ENCODE measurements at places on chromosomes 11 and 22. TPM values are rescaled to one million over a fixed set of nuclear protein-coding genes. Genes with fewer than 3 reads are reported as not detected.

DNA sequence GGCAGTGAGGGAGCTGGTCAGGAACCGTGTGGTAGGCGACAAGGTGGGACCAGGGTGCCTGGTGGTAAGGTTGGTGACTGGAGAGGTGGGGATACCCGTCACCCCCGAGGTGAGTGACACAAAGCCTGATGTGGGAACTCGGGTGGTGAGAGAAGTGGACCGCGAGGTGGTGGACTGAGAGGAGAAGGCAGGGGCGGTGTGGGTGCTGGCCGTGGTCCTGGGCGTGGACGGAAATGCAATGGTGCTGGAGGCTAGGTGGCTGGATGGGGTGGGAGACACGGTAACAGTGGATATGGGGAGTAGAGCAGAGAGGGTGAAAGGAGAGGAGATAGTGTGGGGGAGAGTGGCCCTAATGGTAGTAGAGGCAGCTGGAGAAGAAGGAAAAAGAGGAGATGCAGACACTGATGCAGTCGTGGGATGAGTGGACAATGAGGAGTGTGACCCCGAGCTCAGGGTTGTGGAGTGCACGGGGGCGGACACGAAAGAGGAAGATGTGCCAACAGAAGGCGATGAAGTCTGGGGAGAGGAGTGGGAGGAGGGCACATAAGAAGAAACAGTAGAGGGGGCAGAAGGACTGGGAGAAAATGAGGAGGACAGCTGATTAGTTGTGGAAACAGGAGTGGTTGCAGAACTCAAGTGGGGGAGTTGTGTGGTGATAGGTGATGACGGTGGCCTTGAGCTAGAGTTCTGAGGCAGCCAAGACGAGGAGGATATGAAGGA lies 20.5 kb downstream of the MUC6 start:
- H3K4me3 ChIP-seq, result no peak overlapping the region
- peaks cover 16% of the 10 kb centered on the region for H3K36me3 ChIP-seq
- no peak overlapping the region for H3K27ac ChIP-seq
- H3K27me3 ChIP-seq, result no peaks in the 10 kb centered on the region

DNA sequence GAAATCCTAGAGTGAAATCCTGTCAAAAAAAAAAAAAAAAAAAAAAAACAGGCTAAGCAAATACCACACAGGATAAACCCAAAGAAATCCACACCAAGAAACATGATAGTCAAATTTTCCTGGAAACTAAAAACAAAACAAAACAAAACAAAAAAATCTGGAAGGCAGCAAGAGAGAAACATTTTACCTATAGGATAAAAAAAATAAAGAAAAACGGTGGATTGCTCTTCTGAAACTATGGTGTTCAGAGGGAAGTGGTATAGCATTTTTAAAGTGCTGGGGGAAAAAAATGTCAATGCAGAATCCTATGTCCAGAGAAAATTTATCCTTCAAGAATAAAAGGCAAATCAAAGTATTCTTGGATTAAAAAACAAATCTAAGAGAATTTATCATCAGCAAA lies 41.6 kb upstream of the CBX7 start:
- DNase-seq, result no peak
- H3K27ac ChIP-seq, result no peak overlapping the region
- no peaks in the 10 kb centered on the region for H3K4me1 ChIP-seq
- H3K4me3 ChIP-seq, result no peak overlapping the region

AMPD3 gene
- 2.3 TPM for total RNA-seq

DNA sequence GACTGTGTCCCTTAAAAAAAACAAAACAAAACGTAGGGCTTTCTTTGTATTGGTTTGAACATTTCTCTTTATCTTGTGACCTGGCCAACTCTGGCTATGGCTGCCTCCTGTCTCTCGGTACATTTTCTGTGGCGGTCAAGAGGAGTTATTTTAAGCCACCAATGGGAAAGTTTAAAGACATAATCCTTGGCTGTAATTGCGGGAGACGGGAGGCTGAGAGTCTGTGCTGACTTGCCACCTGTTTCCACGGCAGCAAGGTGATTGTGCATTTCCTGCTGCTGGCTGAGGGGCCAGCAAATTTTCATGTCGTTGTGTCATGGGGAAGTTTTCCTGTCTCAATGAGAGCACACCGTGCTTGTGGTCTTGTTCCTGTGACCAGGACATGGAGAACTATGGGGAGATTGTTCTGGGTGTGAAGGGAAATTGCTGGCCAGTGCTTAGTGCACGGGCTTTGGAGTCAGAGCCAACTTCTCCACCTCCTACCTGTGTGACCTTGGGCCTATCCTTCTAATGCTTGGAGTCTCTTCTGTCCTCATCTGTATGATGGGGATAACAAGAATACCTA lies 11.0 kb downstream of the PTPRJ start:
- H3K27ac ChIP-seq, result peak overlapping the region; percentile 60
- peak; percentile 14 for DNase-seq
- H3K36me3 ChIP-seq, result no peaks in the 10 kb centered on the region
- H3K4me3 ChIP-seq, result peak overlapping the region; percentile 28

DNA sequence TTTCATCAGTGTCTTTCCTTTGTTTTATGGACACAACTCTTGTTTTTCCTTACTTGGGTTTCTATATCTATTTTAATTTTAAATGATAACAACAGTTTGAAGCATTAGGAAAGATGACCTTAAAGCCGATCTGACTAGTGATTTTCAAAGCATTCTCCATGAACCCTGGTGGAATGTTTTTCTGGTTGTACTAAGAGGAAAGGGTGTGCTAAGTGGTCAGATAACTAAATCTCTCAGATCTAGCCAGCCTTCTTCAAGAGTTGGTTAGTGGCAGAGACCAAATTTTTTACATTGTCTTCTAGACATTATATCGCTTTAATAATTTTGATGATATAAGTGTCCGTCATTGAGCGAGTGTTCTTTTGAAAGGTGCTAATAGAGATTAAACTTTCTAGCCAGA lies 134.4 kb downstream of the METTL15 start:
- H3K4me3 ChIP-seq, result no peak overlapping the region
- no peaks in the 10 kb centered on the region for H3K27me3 ChIP-seq
- DNase-seq, result no peak
- peaks cover 3% of the 10 kb centered on the region for H3K36me3 ChIP-seq

SLC1A2 gene
- 0.10 TPM for total RNA-seq

DNA sequence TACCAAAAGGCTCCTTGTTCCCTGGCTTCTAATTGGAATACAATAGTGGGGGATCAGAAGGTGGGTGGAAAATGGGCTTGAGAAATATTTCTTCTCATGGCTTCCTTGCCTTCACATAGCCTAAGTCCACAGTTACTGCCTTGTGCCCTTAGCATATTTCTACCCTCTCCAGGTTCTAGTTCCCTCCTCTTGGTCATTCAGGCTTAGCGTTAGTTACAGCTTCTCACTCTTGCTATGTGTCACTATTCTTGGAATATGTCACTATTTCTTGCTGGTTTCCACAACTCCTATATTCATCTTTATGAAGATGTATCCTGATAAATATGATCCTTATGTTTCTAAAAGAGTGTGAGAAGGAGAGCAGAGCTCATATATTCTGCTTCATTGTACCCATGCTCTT lies 2.5 kb downstream of the OR2D2 start:
- H3K27ac ChIP-seq, result no peak overlapping the region
- H3K36me3 ChIP-seq, result no peaks in the 10 kb centered on the region
- H3K4me3 ChIP-seq, result no peak overlapping the region

GRCh38 chr11:96211436-96211835 lies 131.6 kb downstream of the MAML2 start:
- H3K27me3 ChIP-seq, result no peaks in the 10 kb centered on the region
- peak overlapping the region; percentile 91 for H3K27ac ChIP-seq
- H3K36me3 ChIP-seq, result no peaks in the 10 kb centered on the region
- DNase-seq, result no peak
- no peak overlapping the region for H3K4me3 ChIP-seq
- H3K4me1 ChIP-seq, result peaks cover 65% of the 10 kb centered on the region

FGF19 gene
- not detected for total RNA-seq

- H3K4me1 ChIP-seq, result no peaks in the 10 kb centered on the region
- no peak overlapping the region for H3K4me3 ChIP-seq
- peaks cover 31% of the 10 kb centered on the region for H3K27me3 ChIP-seq
- no peak overlapping the region for H3K27ac ChIP-seq
- DNase-seq, result peak; percentile 91
Observed at GRCh38 chr22:49622241-49623105, 205.2 kb downstream of the BRD1 start.

- peak overlapping the region; percentile 7 for H3K4me3 ChIP-seq
- peaks cover 21% of the 10 kb centered on the region for H3K4me1 ChIP-seq
- no peaks in the 10 kb centered on the region for H3K36me3 ChIP-seq
Observed at GRCh38 chr11:82003671-82004515, 729.8 kb downstream of the FAM181B start.

DNA sequence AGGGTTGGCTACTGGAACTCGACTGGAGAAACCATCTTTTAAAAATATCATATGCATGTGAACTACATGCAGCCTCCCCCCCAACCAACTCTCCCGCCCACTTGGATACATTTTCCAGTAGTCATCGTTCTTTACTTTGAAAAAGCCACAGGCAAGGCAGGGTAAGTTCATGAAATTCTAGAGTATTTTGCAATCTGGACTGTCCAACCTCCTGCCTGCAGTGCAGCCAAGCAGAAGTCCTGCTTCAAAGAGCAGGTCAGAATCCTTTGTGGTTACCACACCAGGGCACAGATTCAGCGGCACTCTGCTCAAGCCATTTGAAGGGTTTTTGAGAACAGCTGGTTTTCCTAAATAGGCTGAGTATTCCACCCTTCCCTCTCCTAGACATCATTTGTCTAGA lies 12.1 kb downstream of the ELF5 start:
- H3K4me3 ChIP-seq, result no peak overlapping the region
- H3K4me1 ChIP-seq, result peaks cover 11% of the 10 kb centered on the region
- H3K36me3 ChIP-seq, result no peaks in the 10 kb centered on the region

DNA sequence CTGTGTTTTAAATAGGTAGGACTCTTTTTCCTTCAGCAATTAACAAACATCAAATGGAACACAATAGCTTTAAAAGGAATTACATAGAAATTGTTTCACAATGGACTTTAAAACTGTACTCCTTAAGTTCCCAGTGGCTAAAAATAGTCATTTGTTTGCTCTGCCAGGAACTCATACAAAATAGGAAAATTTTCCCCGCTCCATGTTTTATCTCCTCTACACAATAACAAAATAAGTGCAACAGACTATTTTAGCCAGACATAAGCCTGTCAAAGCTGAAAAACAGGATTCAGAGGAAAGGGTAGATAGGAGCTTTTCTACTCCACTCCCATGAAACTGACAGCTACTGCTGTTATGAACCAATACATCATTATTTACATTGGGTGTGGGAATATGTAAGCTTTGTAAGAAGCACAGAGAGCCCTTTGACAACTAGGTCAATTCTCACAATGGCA lies 90.1 kb downstream of the STK33 start:
- H3K27ac ChIP-seq, result no peak overlapping the region
- peaks cover 4% of the 10 kb centered on the region for H3K4me1 ChIP-seq
- no peaks in the 10 kb centered on the region for H3K36me3 ChIP-seq
- no peaks in the 10 kb centered on the region for H3K27me3 ChIP-seq
- no peak overlapping the region for H3K4me3 ChIP-seq

DEFB131B gene
- not detected for total RNA-seq

LRRC56 gene
- 2.7 TPM for total RNA-seq

CSNK2A3 gene
- 1.2 TPM for total RNA-seq

DNA sequence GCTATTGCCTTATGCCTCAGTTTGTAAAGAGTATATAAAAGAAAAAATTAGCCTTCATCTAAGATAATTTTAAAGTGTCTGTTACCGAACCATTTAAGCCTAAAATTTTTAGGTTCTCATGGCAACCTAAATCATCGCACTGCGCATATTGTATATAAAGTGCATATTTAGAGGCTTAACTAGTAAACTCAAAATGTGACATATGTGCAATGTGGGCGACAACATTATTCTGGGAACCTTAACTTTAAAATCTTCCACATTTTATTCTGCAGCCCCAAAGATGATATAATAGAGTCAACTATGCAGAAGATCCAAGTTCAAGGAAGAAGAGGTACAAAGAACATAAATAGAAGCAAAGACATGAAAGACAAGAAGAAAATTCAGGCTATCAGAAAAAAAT lies 23.0 kb downstream of the CELF1 start:
- peaks cover 62% of the 10 kb centered on the region for H3K4me1 ChIP-seq
- H3K27ac ChIP-seq, result peak overlapping the region; percentile 77
- H3K4me3 ChIP-seq, result no peak overlapping the region
- H3K27me3 ChIP-seq, result no peaks in the 10 kb centered on the region
- no peak for DNase-seq

DNA sequence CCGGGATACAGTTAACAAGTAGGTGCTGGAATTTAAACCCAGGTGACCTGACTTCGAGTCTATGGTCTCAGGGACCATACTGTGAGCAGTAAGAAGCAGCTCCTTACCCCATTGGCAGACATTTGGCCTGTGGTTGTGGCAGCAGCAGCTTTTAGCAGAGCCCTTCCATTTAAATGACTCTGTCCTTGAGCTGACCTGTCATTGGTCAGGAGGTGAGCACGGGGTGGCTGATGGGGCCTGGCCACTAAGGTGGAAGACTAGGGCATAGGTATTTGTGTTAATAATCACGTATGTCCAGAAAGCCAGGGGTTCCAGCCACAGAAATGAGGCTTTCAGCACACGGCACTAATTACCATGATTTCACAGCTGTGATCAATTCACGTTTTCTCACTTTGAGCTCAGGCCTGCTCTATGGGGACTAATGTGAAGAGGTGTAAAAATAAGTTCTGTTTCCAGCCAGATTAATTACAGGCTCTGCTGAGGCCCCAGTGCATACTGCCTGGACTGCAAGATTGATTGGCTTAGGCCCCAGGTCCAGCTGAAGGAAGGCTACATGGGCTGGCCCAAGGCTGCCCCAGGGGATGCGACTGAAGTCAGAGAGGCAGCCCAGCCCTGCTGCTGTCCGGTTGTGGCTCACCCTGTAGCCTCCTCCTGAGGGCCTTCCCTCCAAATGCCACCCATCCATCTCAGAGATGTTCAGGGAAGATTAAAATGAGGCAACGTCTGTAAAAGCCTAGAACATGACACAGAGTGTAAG lies 76.0 kb downstream of the FDX1 start:
- no peak overlapping the region for H3K4me3 ChIP-seq
- H3K4me1 ChIP-seq, result peaks cover 15% of the 10 kb centered on the region
- H3K36me3 ChIP-seq, result no peaks in the 10 kb centered on the region
- no peak overlapping the region for H3K27ac ChIP-seq

DNA sequence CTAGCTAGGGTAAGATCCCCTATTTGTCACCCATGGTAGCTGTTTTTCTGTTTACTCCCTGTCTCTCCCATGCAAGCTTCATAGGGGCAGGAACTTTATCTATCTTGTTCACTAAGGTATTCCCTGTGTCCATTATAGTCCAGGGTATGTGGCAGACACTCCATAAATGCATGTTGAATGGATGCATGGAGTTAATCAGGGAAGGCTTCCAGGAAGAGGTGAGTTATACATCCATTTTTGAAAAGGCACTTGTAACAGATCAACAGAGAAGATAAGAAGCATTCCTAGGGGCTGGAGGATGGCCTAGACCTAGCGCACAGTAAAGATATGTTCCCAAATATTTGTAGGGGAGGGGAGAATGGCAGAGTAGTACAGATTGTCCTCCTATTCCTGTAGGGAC lies 130.3 kb downstream of the BUD13 start:
- H3K4me3 ChIP-seq, result no peak overlapping the region
- H3K36me3 ChIP-seq, result peaks cover 2% of the 10 kb centered on the region
- no peak for DNase-seq
- no peak overlapping the region for H3K27ac ChIP-seq

GRM5 gene
- 0.41 TPM for total RNA-seq

- no peak overlapping the region for H3K27ac ChIP-seq
- H3K4me3 ChIP-seq, result no peak overlapping the region
- H3K36me3 ChIP-seq, result no peaks in the 10 kb centered on the region
Observed at GRCh38 chr11:91272089-91272488, 952.5 kb upstream of the FAT3 start.

All from chondrocyte (in vitro differentiated cells).